Foreskin keratinocyte (primary cell): ENCODE measurements at places on chromosomes 1 and 21. TPM values are rescaled to one million over a fixed set of nuclear protein-coding genes. Genes with fewer than 3 reads are reported as not detected.

The CLDN8 gene
- polyA plus RNA-seq, result not detected in 2 replicates

The RAD54L gene
- polyA plus RNA-seq, result 17.0 and 20.6 TPM in 2 replicates

The ID3 gene
- polyA plus RNA-seq, result 10.2 and 17.0 TPM in 2 replicates

The C1orf87 gene
- polyA plus RNA-seq, result not detected in 2 replicates

The TP73 gene
- polyA plus RNA-seq, result 0.44 and 0.59 TPM in 2 replicates

The LCE2A gene
- 0.20 and 0.62 TPM in 2 replicates for polyA plus RNA-seq

The MR1 gene
- polyA plus RNA-seq, result 9.5 and 9.7 TPM in 2 replicates

The FGR gene
- 0.02 TPM in 1 of 2 replicates, not detected in the other for polyA plus RNA-seq

The CLIC6 gene
- polyA plus RNA-seq, result 0.02 and 0.03 TPM in 2 replicates

The SYDE2 gene
- polyA plus RNA-seq, result 0.19 and 0.30 TPM in 2 replicates

The OR14A2 gene
- not detected in 2 replicates for polyA plus RNA-seq

The WNT3A gene
- 0.02 and 0.07 TPM in 2 replicates for polyA plus RNA-seq

The RIPPLY3 gene
- polyA plus RNA-seq, result 0.53 and 0.56 TPM in 2 replicates

The LY9 gene
- polyA plus RNA-seq, result not detected in 2 replicates

The NPHS2 gene
- polyA plus RNA-seq, result not detected in 2 replicates

The CERS2 gene
- polyA plus RNA-seq, result 100 and 118 TPM in 2 replicates

The PIP5K1A gene
- polyA plus RNA-seq, result 22.1 and 30.8 TPM in 2 replicates

The SMCP gene
- polyA plus RNA-seq, result not detected in 2 replicates

The ADCY10 gene
- 0.06 TPM in 1 of 2 replicates, not detected in the other for polyA plus RNA-seq

The TDRD10 gene
- polyA plus RNA-seq, result not detected in 2 replicates
